ENCODE measurements at places on chromosomes 11 and 22.

- DNase-seq, result peak; percentile 88
Measured at GRCh38 chr11:118929501-118930093, 3.9 kb upstream of the BCL9L start.

- no peak for DNase-seq
Measured at GRCh38 chr22:16845465-16845864, 20.3 kb upstream of the XKR3 start.

GRCh38 chr11:67178421-67178820 lies 59.4 kb downstream of the KDM2A start:
- no peak for DNase-seq

GRCh38 chr11:10669258-10670033 lies 24.1 kb downstream of the IRAG1 start:
- no peak for DNase-seq

DNA sequence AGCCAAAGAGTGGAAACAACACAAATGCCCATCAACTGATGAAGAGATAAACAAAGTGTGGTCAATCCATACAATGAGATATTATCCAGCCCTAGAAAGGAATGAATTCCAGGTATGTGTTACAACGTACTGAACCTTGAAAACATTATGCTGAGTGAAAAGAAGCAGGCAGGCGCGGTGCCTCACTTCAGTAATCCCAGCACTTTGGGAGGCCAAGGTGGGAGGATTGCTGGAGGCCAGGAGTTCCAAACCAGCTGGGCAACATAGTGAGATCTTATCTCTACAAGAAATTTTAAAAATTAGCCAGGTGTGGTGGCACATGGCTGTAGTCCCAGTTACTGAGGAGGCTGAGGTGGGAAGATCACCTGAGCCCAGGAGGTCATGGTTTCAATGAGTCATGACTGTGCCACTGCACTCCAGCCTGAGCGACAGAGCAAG lies 24.6 kb upstream of the TESMIN start:
- no peak for DNase-seq

DNA sequence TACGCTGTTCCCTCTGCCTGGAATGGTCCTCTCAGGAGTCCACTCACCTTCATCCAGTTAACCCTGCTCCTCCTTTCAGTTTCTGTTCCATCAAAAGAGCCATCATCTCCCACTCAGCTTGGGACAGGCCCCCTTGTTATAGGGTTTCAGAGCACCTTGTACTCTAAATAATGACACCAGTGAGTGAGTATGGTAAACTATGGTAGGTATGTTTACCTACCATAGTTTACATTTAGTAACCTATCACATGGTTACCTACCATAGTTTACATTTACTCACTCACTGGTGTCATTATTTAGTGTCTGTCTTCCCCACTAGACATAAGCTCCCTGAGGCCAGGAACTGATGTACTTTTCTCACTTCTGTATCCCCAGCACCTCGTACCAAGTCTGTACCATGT lies 130.2 kb upstream of the SESN3 start:
- DNase-seq, result no peak

DNA sequence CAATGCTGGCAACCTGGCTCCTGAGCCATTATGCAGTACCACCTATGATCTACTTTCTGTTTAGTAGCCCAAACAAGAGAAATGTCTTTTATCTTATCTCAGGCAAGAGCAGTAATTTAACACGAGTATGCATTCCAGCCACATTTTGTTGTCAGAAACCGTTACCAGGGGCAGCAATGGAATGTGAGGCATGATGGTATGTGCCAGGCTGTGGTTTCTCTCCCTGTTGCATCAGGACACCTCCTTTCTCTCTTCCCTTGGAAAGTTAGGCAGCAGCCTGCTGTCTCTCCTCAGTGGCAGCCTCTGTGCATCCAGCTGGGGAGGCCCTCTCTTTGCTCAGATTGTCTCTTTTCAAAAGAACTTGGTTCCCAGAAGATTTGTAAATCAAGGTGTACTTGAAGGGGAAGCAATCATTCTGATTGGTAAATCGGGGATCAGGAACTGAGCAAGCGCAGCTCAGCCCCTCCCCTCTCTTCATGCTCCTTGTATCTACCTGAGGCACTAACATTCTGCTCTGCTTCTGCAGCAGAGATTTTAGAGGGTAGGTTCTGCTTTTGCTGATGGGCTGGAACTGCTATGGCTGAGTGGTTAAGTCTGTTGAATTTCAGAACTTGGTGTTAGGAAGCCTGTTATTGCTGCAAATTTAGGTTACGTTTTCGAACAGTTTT lies 229.2 kb downstream of the ADAMTS15 start:
- no peak for DNase-seq

GRCh38 chr11:65491614-65492386 lies 7.0 kb upstream of the MALAT1 start:
- peak; percentile 64 for DNase-seq

GRCh38 chr11:17692931-17693330 lies 26.4 kb upstream of the MYOD1 start:
- DNase-seq, result no peak

GRCh38 chr11:22657101-22657694 lies 9.2 kb upstream of the GAS2 start:
- DNase-seq, result no peak

DNA sequence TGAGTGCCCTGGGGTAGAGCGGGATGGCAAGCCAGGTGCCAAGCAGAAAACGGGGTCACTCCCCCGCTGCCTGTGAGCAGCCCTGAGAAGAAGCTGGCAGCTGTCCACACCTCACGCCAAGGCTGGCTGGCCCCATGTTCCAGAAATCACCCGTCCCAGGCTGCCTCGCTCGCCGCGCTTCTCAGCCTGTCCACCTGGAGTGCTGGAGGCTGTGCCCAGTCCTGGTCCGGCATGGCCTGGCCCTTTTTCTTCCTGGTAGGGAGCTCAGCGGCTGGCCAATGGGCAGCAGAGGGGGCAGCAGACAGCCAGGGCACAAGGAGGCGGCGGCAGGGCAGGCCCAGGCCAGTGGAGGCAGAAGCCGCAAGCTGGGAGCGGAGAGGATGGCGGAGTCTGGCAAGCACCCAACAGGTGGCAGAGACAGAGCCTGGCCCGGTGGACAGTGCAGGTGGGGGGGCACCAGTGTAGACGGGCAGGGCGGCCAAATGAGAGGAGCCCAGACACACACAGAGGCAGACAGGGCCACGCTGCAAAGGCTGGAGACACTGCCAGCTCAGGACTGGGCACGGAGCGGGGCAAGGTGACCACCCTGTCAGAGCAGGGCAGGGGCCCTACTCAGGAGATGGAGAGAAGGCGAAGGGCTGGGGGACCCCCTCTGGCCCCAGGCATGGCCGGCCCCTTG lies 37.2 kb upstream of the TH start:
- no peak for DNase-seq

- DNase-seq, result no peak
Measured at GRCh38 chr11:69968396-69969347, 109.4 kb upstream of the ANO1 start.

DNA sequence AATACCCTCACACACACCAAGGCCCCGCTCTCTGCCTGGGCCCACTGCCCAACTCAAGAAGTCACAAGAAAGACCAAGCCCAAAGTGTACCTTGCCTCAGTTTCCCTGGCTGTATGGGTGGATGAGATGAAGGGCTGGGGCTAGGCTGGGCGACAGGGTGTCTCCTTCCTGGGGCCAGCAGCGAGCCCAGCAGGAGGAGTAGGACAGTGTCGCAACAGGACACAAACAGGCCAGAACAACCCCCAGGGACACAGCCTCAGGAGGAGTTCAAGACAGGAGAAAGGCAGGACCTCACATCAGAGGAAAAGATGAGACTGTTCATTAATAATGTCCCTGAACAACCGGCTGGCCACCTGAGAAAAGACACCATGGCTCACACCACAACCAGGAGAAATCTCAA lies 13.3 kb downstream of the CSNK1E start:
- DNase-seq, result no peak

DNA sequence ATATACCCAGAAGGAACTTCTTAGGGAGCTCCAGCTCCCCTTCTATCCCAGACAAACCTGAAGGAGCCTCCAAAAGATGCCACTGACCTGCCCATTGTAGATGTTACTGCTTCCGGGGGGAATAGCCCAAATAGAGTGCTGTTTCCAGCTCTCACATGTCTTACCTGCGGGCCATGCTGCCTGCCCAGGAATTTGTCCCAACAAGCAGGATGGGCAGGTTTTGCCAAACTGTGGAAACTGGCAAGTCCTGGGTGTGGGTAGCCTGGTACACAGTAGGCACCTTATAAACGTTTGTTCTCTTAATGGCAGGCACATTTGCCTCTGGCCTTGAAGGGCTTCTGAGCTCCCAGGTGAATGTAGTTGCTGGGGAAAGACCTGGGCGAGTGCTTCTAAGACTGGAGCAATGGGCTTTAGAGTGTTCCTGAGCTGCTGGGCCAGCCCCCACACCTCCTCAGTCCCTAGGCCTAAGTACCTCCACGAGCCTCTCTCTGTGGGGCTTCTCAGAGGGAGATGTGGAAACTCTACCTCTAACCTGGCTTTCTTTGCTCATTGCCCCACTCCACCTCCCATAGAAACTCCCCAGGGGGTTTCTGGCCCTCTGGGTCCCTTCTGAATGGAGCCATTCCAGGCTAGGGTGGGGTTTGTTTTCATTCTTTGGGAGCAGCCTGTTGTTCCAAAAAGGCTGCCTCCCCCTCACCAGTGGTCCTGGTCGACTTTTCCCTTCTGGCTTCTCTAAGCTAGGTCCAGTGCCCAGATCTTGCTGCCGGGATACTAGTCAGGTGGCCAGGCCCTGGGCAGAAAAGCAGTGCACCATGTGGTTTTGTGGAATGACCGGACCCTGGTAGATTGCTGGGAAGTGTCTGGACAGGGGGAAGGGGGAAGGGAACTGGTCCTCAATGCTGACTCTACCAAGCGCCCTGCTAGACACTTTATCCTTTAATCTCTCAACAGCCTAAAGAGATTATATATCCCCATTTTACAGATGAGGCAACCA lies 37.2 kb downstream of the LIMK2 start:
- no peak for DNase-seq

DNA sequence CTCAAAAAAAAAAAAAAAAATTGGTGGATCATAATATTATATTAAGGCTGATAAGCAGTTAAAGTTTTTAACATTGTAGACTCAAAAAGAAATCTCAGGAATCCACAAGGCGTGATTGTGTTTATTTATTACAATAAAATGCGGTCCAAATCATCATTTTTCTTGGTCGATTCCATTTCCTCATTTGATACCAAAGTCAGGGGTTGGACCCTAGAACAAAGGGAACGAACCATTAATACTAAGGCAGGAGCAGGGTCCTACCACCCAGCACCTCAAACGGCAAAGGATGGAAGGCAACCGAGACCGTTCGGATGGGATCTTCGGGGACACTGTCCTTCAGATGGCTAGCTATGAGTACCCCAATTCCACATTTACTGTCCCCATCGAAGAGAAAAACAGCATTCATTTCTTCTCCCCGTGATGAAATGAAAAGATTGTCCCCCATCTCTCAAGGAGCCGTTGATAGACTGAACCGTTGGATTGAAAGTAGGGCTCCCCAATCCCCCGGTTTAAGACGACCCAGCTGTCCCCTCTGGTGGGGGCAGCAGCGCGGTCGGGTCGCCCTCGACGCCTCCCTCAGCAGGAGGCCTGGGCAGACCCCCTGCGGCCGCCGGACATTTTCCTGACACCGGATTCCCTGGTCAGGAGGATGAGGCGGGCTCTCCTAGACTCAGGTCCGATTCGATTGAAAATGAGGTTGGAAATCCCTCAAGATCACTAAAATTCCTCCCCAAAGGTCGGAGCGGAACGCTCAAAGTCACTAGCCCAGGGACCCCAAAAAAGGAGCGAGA lies 607 bp downstream of the DMC1 start:
- no peak for DNase-seq

DNA sequence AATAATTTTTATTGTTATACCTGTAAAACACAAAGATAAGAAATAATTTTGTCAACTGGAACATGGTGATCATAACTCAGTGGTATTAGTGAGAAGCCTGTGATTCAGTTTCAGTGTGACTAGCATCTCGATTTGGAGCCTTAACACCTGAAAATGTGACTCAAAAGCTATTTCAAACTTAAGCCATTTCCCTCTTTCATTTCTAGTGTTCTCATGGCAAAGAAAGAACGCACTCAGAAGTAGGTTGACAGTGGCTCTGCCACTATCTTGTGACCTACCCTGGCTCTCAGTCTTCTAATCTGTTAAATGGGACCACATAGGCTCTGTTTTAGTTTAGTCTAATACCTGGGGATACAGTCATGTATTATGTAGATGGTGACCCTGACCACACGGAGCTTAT lies 62.7 kb downstream of the ISX start:
- DNase-seq, result no peak

- peak; percentile 25 for DNase-seq
Measured at GRCh38 chr22:39956932-39957664, 3.1 kb upstream of the TMA7B start.

GRCh38 chr11:128920666-128921065 lies 22.0 kb downstream of the TP53AIP1 start:
- no peak for DNase-seq

GRCh38 chr11:44634401-44635281 lies 69.2 kb downstream of the CD82 start:
- no peak for DNase-seq

GRCh38 chr11:45733176-45733575 lies 67.8 kb upstream of the CHST1 start:
- no peak for DNase-seq

GRCh38 chr11:133762538-133762937 lies 82.8 kb downstream of the SPATA19 start:
- no peak for DNase-seq

DNA sequence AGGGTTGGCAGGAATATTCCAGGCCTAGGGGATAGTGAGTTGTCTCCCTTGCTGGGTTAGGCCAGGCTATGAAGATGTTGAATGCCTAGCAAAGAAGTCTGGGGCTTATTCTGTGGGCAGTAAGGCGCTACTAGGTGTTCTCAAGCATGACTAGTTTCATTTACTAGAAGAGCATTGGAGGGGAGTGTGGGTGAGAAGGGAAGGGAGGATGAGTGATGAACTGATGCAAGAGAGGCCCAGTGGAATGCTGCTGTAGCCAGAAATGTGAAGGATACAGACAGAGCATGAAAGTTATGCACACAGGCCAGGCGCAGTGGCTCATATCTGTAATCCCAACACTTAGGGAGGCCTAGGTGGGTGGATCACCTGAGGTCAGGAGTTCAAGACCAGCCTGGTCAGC lies 33.5 kb downstream of the POU2F3 start:
- DNase-seq, result no peak

DNA sequence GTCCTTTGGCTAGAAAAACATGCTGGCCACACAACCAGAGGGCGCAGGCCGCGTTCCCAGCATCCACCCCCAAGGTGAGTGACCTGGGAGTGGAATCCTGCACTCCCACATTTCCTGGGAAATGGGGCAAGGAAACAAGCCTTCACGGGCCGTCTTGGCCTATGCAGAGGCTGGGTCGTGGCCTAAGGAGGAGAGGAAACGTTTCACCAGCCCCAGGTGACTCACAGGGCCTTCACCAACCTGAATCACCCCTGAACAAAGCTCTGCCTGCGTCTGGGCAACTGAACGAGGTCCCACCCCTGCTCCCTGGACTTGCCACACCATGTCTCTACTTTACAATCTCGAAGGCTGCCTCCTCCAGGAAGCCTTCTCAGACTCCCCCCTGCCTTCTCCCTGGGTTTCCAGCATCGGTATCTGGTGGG lies 13.2 kb downstream of the MYH9 start:
- no peak for DNase-seq

DNA sequence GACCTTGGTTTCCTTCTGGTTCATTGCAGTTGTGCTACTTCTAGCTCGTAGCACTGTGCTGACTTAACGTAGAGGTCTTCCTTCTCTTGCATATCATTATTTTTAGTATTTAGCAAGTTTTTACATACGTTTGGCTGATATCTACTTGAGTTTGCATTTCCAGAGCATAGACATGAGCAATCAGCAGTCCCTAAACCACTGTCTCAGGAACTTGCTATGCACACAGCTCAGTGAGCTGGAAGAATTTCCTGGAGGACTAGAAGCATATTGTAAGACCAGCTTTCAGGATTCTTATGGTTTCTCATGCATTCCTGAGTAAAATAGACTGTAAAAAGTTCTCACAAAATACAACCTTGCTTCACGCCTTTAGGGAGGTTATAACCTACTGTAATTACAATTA lies 226.7 kb upstream of the PDGFD start:
- DNase-seq, result no peak
